Activated naive CD8-positive, alpha-beta T cell treated with anti-CD3 and anti-CD28 coated beads for 36 hours (primary cell): ENCODE measurements at places on chromosomes 2 and 18. TPM values are rescaled to one million over a fixed set of nuclear protein-coding genes. Genes with fewer than 3 reads are reported as not detected.

- DNase-seq, result no peak
Observed at GRCh38 chr2:226135861-226136548, 663.6 kb downstream of the IRS1 start.

GRCh38 chr2:172428832-172429210 is 1.4 kb downstream of the ITGA6 start:
- no peak for DNase-seq

REG1A gene
- not detected for total RNA-seq

DNA sequence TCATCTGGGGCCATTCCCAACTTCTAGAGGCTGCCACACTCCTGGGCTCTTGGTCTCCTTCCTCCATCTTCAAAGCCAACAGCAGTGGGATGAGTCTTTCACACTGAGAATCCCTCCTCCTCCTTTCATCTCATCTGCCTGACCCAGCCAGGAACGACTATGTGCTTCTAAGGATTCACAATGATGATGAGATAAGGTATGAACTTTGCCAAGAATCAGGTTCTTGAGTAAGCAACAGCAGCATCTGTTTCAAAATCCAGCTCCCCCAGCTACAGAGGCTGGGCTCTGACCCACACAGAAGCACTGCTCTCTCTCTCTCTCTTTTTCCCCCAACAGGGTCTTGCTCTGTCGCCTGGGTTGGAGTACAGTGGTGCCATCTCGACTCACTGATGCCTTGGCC is 46.4 kb downstream of the TIMM21 start:
- DNase-seq, result no peak
